ENCODE measurements at places on chromosomes 2 and 18. TPM values are rescaled to one million over a fixed set of nuclear protein-coding genes. Genes with fewer than 3 reads are reported as not detected.

The HTR2B gene
- 1.5 TPM for total RNA-seq

The KCNF1 gene
- total RNA-seq = not detected

The BOLL gene
- not detected for total RNA-seq

The CLEC4F gene
- total RNA-seq = not detected

The ADCYAP1 gene
- total RNA-seq = 0.82 TPM

The MTIF2 gene
- total RNA-seq = 21.5 TPM
